ENCODE measurements at places on chromosomes 1 and 21.

GRCh38 chr1:36446746-36447145 lies 3.5 kb downstream of the OSCP1 start:
- DNase-seq, result no peak

DNA sequence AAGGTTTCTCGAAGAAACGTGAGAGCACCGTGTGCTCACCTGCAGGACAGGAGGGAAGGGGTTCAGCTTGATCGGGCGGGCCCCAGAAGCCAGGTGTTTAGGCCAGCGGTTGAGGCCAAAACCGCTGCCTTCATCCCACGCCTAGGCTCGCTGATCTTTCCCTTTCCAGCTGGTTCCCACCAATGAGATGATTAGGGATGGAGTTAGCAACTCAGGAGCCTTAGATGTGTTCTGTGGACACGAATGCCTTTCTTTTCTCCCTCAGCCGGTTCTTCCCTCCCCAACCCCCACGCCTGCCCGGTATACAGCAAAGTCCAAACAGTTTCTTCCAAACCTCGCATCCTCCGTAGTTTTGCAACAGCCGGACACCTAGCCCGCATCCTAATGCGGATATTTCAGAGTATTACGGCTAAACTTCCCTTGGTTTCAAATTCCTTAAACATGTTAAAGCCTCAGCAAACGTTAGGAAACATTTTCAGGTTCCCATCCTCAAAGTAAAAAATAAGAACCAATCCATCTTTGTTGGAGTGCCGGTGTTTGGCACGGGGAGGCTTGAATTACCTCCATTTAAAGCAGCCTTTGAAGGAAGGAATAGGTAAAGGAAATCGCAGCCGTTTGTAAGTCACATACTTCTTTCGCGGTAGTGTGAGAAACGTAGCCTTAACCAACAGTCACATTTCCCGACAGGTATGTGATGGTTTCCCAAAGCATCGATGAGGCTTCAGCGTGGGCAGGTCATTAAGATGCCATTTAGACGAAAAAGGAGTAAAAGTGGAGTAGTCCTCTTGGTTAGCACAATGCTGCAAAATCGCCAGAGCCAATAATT lies 1.1 kb downstream of the LRRC8C start:
- no peak for DNase-seq

DNA sequence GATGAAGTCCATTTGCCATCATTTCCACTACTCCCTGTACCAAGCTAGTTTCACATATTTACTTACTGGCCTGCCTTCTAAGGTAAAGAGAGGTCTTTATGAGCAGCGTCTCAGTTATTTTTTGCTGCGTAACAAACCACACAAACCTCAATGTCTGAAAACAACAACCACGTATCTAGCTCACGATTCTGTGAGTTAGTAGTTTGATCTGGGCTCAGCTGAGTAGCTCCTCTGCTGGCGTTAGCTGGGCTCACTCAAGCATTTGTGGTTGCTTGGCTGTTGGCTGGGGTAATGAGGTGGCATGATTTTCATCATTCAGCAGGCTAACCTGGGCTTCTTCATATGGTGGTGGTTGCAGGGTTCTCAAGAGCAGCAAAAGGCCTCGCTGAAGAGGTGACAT lies 225.4 kb downstream of the FOXD2 start:
- DNase-seq, result no peak

- DNase-seq, result no peak
Observed at GRCh38 chr1:53108646-53109580, 33.5 kb downstream of the SLC1A7 start.

DNA sequence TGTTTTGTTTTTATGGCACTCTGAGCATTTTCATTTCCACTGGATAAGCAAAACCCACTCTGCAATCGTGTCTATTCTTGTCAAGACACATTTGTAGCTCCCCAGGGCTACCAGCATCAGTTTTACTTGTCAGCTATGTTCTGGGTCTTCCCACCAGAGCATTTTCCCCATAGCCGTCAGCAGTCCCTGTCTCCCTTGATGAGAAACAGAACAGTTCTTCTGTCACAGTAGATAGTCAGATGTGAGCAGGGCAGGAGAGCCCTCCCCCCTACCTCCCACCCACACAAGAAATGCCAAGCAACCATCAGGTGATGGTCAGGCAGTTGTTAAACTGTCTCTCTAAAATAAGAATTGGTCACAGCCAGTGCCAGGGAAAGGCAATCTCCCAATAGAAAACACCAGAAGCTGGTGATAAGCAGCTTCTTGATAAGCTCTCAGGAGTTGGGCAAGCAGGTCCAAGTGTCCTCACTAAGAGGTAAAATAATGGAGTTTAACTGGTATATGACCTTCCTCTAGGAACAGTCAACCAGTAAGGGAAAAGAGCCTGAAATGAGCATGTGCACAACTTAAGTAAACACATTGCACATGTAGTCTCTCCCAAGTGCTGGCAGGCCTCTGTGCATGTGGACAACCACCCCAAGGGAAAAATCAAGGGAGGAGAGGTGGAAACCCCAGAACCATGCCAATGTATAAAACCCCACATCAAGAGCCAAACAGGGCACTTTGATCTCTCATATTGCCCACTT lies 208.2 kb downstream of the S1PR1 start:
- DNase-seq, result no peak

- DNase-seq, result no peak
Observed at GRCh38 chr1:30034627-30035521, 688.5 kb downstream of the MATN1 start.

GRCh38 chr1:246532519-246532918 lies 25.4 kb upstream of the SMYD3 start:
- no peak for DNase-seq

- DNase-seq, result no peak
Observed at GRCh38 chr1:210696709-210697108, 368.0 kb downstream of the HHAT start.

DNA sequence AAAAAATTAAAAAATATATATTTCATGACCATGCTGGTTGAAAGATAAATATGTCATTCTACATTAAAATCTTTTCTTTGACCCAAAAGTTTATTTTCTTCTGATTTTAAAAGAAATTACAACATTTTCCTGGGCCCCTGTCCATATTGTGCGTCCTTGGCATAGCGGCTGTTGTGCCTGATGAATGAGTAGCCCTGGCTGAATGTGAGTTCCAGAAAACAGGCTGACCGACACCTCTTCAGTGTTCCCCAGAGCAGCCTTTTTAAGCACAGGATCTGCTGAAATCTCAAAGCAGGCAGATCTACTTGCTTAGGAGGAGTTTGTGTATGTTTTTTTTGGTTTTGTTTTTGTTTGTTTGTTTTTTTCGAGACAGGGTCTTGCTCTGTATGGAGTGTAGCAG lies 19.7 kb downstream of the KIAA1614 start:
- no peak for DNase-seq
